ENCODE measurements at places on chromosomes 4 and X.

GRCh38 chrX:39764441-39764914 is 333.3 kb downstream of the BCOR start:
- no peak for DNase-seq

GRCh38 chr4:6463311-6464289 is 8.8 kb downstream of the PPP2R2C start:
- DNase-seq, result no peak

DNA sequence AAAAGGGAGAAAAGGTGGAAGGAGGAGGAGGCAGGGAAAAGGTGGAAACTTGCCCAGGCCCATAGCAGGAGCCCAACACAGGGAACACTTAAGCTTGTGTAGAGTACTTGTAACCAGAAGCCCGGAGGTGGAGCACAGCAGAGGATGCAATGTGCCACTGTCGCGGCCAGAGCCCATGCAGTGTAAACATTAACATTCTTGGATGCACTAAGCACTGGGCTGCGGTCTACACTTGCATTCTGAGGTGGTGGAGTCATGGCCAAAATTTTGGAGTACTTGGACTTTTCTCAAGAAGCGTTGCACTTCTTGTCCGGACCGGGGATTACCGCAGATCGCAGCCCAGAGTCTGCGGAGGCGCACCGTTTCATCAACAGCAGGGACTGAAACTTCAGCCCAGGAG is 4.5 kb upstream of the RHOXF1 start:
- DNase-seq, result no peak

DNA sequence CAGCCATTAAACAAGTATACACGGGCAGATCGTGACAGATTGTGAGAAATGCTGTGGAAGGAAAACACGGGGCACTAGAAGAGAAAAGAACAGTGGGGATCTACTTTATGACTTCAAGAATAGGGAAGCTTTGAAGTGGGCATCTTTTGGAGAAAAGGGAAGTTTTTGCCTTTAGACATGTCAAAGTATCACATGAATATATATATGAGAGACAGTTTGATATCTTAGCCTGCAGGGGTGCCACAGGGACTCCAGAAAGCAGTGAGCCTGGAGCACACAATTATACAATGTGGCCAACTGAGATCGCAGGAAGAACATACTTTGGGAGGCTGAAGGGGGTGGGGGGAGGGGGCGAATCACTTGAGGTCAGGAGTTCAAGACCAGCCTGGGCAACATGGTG is 35.7 kb downstream of the RELL1 start:
- no peak for DNase-seq

DNA sequence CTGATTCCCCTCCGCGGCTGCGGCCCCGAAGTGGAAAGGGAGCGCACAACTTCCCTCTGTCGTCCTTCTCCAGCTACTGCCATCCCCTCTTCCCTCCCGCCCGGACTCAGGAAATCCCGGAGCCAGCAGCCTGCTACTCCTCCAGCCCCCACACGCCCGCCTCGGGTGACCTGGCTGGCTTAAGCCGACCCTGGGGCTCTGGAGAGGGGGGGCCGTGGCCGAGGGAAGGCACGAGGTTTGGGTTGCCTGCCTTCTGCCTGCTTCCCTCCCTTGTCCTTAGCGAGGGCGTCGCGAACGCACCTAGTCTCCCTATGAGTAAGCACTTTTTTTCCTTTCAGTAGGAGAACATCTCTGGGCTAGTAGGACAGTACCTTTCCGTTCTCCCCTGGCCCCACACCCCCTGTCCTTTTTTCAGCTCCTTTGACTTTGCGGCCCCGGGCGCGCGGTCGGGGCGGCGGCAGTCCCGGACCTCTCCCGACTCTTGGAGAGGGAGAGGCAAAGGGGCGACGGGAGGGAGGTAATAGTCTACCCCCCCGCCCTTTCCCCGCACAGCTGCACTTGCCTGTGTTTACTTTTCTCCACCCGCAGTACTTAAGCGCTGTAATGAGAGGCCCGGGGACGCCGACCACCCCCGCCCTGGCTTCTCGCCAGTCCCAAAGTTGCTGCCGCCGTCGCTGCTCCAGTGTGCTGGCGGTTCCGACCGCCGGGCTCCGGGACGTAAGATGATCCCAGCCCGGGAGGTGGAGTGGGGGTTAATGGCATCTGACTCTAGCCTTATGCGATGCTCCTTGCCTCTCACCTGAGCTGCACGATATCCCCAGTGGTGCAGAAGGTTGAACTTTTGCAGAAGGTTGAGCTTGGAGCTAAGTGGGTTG is 868 bp downstream of the PLS3 start:
- DNase-seq, result no peak

DNA sequence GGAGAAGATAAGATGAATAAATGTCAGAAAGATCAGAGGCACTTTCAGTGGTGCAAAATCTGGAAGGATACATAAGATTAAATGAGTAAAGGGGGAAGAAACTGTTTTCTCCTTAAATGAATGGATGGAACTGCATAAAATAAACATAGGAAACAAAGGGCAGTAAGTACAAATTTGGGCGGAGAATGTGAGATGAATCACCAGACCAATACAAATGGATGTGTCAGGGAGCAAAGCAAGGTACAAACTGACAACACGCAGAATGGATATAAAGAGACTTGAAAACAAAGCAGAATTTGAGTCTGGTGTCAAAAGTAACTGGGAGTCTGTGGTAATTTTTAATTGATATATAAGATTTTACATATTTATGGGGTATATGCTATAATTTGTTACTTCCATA is 175.3 kb upstream of the PCDH18 start:
- DNase-seq, result no peak

- DNase-seq, result peak; percentile 19
Observed at GRCh38 chr4:98657531-98658286, 702 bp downstream of the TSPAN5 start.

DNA sequence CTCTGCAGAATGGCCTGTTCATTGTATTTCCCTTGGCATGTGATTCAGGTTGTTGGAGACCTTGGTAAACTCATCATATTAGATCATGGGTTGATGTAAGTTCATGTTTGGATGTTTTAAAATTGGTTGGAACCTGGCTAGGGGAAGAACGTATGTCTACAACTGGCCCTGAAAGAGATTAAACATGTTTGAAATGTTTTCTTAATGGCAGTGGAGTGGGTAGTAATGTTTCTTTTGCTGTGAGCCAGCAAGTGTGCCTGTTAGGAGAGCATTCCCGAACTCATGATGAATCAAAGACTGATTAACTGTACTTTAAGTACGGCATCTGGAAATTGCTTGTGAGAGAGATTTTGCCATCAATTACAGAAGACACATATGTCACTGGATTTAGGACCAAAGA is 44.5 kb upstream of the SLC4A4 start:
- DNase-seq, result no peak

- no peak for DNase-seq
Observed at GRCh38 chr4:122602277-122603142, 18.4 kb downstream of the IL21 start.

GRCh38 chrX:56564921-56565840 is 1.8 kb downstream of the UBQLN2 start:
- DNase-seq, result no peak

DNA sequence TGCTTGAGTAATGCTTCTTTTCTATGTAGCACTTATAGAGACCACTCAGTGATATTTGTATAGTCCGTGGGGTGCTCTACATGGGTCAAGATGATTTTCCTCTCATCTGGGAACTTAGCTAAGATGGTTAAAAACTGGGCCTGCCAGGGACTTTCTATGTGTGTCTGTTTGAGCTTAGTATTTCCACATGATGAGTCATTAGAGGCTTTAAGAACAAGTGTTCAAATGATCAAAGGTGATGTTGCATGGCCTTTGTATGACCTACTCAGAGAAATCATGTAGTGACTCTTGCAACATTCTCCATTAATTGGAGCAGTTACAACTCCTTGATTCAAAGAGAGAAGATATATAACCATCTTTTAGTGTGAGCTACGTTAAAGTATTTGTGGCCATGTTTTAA is 1480.5 kb upstream of the IGFBP7 start:
- DNase-seq, result no peak

DNA sequence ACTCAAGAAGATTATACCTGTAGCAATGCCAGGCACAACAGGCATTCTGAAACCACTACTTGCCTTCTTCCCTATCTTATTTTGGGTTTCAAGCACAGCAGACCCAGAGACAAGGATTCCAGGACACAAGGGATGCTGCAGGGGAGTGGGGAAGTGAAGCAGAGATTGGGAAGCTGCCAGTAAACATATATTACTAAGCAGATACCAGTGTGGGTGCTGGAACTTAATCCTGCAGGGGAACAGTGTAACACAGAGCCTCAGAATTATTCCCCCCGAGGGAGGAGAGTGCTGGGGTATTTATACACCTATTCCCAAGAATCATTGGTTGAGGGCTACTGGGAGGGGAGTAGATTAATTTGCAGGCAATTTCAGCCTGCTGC is 33.3 kb upstream of the MAML3 start:
- DNase-seq, result no peak

DNA sequence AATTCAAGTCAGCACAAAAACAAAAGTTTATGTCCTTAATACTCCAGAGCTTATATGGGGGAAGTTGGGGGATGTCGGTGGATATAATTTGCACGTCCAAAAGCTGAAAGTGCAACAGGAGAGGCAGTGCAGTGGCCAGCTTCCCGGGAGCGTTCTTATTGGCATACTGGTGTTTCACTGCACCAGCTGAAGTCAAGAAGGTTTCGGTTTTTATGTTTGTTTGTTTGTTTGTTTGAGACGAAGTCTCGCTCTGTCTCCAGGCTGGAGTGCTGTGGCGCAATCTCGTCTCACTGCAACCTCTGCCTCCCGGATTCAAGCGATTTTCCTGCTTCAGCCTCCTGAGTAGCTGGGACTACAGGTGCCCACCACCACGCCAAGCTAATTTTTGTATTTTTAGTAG is 28.6 kb upstream of the TLR3 start:
- no peak for DNase-seq

DNA sequence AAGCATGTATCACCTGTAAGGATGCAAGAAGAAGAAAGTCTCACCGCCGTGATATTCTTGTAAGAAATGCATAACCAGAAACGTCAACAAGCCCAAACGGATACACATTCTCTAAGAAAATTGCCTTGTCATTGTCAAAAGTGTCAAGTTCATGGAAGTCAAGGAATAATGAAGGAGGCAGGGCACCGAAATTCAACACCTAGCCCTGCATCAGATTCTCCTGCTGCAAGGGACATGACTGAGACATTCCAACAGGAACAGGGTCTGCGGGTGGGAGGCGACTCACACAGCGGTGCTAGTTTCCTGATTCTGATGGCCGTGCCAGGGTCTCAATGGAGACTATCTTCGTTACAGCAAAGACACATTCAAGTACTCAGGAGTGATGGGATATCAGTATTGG is 26.7 kb downstream of the IRF2 start:
- DNase-seq, result no peak

DNA sequence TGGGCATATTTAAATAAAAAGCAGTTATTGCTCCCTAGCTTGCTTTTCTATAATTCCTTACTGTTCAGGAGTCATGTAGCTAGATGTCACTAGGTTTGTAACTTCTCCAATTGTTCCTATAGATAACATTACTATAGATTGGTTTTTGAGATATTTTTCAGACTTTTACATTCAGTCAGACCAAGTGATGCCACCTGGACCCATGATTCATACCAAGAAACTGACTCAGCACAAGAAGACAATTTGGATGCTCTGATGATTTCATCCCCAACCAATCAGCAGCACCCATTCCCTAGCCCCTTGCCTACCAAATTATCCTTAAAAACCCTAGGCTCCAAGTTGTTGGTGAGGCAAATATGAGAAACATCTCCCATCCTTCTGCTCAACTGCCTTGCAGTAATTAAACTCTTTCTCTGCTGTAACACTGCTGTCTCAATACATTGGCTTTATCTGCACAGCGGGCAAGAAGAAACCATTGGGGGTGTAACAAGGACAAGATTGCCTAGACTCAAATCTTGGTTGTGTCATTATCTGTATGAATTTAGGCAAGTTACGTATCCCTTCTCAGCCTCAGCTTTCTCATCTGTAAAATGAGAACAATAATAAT is 11.8 kb upstream of the NEIL3 start:
- DNase-seq, result no peak

- DNase-seq, result no peak
Observed at GRCh38 chr4:186845137-186845842, 121.6 kb upstream of the FAT1 start.

DNA sequence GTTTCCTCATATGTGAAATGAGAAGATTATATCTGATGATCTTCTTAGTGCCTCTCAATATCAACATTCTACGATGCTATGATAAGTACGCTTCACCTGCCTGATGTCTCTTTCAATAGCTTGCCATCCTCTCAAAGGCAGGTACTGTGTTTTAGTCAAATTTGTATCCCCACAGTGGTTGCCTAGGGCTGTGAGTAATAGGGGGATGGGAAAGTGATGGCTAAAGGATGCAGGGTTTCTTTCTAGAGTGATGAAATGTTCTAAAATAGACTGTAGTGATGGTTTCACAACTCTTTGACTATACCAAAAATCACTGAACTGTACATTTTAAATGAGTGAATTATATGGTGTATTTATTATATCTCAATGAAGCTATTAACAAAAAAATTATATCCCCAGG is 142.8 kb downstream of the HS6ST2 start:
- DNase-seq, result no peak

DNA sequence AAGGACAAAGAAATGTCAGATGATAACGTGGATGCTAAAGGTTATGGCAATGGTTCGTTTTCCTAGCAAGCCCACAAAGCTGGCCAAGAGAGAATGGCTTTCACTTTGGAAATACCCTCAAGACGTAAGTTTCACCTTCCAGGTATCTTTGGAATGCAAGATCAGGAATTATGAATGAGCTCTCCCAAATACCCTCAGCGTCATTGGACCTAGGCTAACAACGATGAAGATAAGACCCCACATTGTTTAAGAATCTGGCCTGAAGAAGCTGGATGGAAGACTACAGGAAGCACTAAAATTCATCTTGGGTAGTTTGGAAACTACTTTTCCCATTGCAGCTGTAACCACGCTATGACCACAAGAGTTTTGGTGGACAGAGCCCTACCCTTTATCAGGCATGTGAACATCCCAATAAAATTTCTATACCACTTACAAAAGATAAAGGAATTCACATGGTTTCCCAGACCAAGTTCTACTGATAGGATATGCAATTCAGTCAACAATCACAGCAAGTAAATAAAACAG is 111.9 kb downstream of the KDR start:
- no peak for DNase-seq

DNA sequence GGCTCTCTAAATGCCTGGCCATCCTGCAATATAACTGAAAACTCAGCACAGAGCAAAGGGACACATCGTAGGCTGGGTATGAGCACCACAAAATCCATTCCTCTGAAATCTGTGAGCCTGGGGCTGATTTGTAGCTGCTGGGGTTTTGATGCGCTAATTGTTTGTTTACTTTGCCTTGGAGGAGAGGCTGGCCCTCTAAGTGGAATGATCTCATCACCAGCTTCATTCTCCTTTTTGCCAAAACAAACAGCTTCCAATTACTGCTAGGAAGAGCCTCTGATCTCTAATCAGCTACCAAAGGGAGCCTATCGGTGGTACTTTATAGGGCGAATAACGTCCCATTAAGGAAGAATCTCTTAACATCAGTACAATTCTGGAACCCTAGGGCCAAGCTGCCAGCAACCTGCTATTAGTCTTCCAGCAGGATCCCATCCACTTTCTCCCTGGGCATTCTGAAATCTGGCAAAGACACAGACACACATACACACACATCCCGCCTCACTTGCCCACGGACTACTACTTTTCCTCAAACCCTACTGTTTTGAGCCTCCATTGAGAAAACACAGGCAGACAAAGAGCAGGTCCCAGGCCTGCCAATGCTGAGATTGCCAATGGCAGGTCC is 5.8 kb downstream of the ANOS1 start:
- no peak for DNase-seq

All from T-cell (primary cell).